ENCODE measurements at places on chromosomes 13 and 19. TPM values are rescaled to one million over a fixed set of nuclear protein-coding genes. Genes with fewer than 3 reads are reported as not detected.
A peak's percentile ranks its signal among the peaks of the same experiment; 100 is the strongest.

The ZNF681 gene
- 2.2 TPM for total RNA-seq

The MYH14 gene
- 11.1 TPM for total RNA-seq

- H3K36me3 ChIP-seq, result no peaks in the 10 kb centered on the region
- H3K27me3 ChIP-seq, result no peaks in the 10 kb centered on the region
- peak within 1 kb of the TSS; percentile 30 for H3K27ac ChIP-seq
- no peak for DNase-seq
Measured at GRCh38 chr13:46387064-46387851, at the start of gene RUBCNL. RUBCNL (minus strand) TSS chr13:46387252; CDS start chr13:46372475, 14,777 bp downstream.

DNA sequence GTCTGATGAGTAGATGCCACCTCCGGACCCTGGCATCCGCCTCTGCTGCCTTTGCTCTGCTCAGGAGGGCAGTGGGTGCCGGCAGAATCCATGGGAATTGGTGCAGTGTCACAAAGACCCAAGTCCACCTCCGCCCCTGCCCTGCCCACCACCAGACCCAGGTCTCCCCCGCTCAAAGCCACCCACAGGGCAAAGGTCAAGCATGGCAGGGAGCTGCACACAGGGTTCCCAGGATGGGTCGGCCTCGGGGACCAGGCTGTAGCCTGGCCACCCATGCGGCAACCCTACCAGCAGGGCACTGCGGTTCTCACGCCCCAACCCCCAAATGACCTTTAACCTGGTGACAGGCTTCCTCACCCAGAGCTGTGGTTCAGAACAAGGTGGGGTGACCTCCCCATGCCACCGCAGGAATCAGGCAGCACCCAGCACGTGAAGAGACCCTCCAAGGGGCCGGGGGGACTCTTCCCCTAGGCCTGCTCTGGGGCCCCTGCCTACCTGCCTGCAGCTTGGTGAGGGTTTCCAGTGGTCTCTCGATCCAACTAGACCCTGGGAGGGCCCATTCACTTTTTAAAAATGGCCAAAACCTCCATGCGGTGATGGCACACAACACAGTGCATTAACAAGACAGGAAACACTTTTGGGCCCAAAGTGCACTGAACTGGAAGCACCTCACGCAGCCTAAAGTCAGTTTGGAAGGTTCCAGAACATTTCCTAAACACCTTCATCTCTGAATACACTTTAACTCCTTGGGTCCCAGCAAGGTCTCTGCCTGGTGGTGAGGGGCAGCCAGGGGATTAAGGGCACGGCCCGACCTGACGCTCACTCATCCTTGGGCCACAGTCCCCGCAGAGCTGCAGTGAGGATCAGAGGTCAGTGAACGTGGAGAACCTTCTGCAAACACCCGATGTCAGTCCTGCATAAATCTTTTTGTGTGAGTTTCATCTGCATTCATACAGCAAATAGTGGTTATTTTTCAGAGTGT is 11.0 kb downstream of the GAS6 start:
- H3K4me3 ChIP-seq, result no peak overlapping the region
- no peaks in the 10 kb centered on the region for H3K36me3 ChIP-seq
- no peak for DNase-seq
- H3K27ac ChIP-seq, result peak overlapping the region; percentile 7

DNA sequence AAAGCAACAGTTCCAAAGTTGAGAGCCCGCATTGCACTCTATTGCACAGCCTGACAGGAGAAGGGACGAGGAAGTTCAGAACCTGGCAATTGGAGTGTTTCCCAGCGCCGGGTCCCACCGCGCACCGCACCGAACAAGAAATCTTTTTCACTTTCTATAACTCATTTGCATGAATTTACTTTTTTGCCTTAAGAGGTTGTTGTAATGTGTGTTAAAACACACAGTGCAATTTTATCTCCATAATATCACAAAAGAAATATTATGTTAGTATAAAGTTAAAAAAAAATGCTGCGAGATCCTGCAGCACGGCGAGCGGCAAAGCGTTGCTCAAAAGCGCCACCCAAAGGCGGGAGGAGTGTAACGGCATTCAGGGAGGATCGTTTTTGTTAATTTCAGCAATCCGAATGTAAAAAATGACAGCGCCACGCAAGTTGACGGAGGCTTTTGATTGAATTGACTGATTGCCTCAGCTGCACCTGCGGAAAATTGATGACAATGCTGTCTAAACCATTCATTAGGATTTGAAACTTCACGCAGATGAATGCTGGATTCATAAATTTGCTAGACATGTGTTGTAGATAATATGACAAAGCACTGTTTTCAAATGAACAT is 303.6 kb upstream of the ZNF507 start:
- peaks cover 7% of the 10 kb centered on the region for H3K27me3 ChIP-seq
- no peak for DNase-seq
- no peak overlapping the region for H3K27ac ChIP-seq
- no peaks in the 10 kb centered on the region for H3K4me1 ChIP-seq
- no peak overlapping the region for H3K4me3 ChIP-seq

GRCh38 chr13:113565526-113566226 is 18.9 kb upstream of the TFDP1 start:
- no peak overlapping the region for H3K4me3 ChIP-seq
- H3K4me1 ChIP-seq, result peaks cover 5% of the 10 kb centered on the region
- H3K27ac ChIP-seq, result no peak overlapping the region
- H3K27me3 ChIP-seq, result no peaks in the 10 kb centered on the region

The NCAN gene
- not detected for total RNA-seq

The TLE6 gene
- 5.3 TPM for total RNA-seq

- peak overlapping the region; percentile 26 for H3K4me3 ChIP-seq
- no peak for DNase-seq
- H3K36me3 ChIP-seq, result no peaks in the 10 kb centered on the region
- no peak overlapping the region for H3K27ac ChIP-seq
- no peaks in the 10 kb centered on the region for H3K27me3 ChIP-seq
- H3K4me1 ChIP-seq, result peaks cover 25% of the 10 kb centered on the region
Measured at GRCh38 chr13:99228737-99229691, 28.4 kb downstream of the UBAC2 start.

DNA sequence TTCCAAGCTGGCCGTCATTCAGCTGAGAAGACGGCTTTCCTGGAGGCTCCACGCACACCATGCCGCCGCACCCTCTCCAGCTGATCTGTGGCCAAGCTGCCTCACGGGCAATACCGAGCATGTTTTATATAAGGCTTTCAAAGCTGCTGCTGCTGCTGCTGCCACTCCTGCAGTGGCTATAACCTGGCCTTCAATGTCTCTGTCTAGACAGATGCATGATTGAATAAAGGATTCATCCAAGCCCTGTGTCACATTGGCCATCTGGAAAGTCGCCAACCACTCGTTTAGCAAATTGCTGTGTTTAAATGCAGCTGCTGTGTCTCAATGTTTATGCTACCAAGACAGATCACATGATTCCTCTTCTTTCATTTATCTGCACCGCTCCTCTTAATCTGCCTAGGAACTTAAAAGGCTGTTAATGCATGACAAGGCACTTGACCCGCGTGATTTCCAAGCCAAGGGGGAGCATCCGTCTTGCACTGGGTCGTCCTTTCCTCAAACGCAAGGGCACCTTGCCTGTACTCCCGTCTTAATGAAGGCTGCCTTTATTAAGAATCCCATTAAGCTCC is 114.3 kb downstream of the TEX26 start:
- no peak overlapping the region for H3K4me3 ChIP-seq
- H3K27me3 ChIP-seq, result no peaks in the 10 kb centered on the region
- H3K27ac ChIP-seq, result no peak overlapping the region
- DNase-seq, result no peak
- H3K36me3 ChIP-seq, result no peaks in the 10 kb centered on the region

The SLC8A2 gene
- total RNA-seq, result 0.28 TPM

GRCh38 chr13:114258589-114258988 is 22.8 kb upstream of the UPF3A start:
- no peaks in the 10 kb centered on the region for H3K4me1 ChIP-seq
- no peak overlapping the region for H3K4me3 ChIP-seq

- no peak for DNase-seq
- H3K27ac ChIP-seq, result no peak overlapping the region
- no peaks in the 10 kb centered on the region for H3K27me3 ChIP-seq
- no peaks in the 10 kb centered on the region for H3K4me1 ChIP-seq
- H3K4me3 ChIP-seq, result no peak overlapping the region
Measured at GRCh38 chr13:77034881-77035280, 7.9 kb upstream of the FBXL3 start.

- no peaks in the 10 kb centered on the region for H3K36me3 ChIP-seq
- H3K27ac ChIP-seq, result no peak overlapping the region
- peak overlapping the region; percentile 77 for H3K4me3 ChIP-seq
- peaks cover 5% of the 10 kb centered on the region for H3K4me1 ChIP-seq
Measured at GRCh38 chr13:77477299-77477848, 58.1 kb upstream of the SCEL start.

- H3K4me1 ChIP-seq, result no peaks in the 10 kb centered on the region
- no peak overlapping the region for H3K27ac ChIP-seq
- no peaks in the 10 kb centered on the region for H3K36me3 ChIP-seq
- H3K27me3 ChIP-seq, result no peaks in the 10 kb centered on the region
- no peak overlapping the region for H3K4me3 ChIP-seq
Measured at GRCh38 chr13:114229506-114229905, 5.2 kb upstream of the CDC16 start.

The TEAD2 gene
- total RNA-seq, result 26.4 TPM

DNA sequence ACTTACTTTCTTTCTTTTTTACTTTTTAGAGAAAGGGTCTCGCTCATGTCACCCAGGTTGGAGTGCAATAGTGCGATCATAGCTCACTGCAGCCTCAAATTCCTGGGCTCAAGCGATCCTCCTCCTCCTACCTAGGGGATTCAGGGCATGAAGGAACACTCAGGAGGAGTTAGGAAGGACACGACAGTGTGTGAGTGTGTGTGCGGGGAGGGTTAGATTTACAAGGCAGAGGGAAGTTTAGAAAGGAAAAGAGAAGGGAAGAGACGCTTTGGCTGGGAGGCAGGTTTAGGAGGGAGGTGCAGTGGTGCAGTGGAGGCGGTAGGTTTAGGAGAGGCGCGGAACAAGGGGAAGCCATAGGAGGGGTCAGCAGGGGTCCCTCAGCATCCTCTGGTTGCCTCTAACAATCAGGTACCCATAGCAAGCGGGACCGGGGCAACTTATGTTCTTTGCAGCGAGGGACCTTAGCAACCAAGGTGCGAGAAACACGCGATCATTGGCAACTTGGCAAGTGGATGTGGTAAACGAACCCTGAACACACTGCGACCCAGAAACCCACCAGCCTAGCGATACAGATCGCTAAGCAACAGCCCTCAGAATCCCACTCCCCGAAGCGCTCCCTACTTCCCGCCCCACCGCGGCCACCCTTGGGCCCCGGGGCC is 501 bp downstream of the SIRT2 start:
- peaks cover 33% of the 10 kb centered on the region for H3K4me1 ChIP-seq
- H3K27ac ChIP-seq, result peak overlapping the region; percentile 79
- no peaks in the 10 kb centered on the region for H3K36me3 ChIP-seq
- H3K4me3 ChIP-seq, result peak overlapping the region; percentile 75
- H3K27me3 ChIP-seq, result no peaks in the 10 kb centered on the region

The STARD13 gene
- total RNA-seq, result 47.1 TPM

The MUC16 gene
- total RNA-seq, result under 0.01 TPM

DNA sequence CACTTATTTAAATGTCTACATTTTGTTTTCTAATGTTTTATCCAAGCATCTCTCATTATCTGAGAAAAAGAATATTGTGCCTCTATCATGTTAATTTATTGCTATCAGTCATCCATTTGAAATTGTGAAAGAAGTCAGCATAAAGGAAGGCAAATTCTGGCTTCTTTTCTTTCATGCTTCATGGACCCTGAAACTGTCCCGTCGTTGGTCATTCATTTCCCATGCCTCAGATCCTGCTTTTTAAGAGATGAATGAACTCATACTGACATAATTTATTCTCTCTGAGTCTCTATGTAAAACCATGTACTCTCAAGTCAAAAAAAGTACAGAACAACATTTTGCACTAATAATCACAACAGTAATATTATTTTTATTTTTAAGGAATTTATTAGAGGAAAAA is 2512.0 kb downstream of the PCDH9 start:
- no peaks in the 10 kb centered on the region for H3K4me1 ChIP-seq
- no peaks in the 10 kb centered on the region for H3K36me3 ChIP-seq
- no peak for DNase-seq
- H3K27me3 ChIP-seq, result no peaks in the 10 kb centered on the region

GRCh38 chr13:33994198-33994597 is 176.2 kb downstream of the RFC3 start:
- H3K4me3 ChIP-seq, result no peak overlapping the region
- H3K27ac ChIP-seq, result no peak overlapping the region
- H3K4me1 ChIP-seq, result no peaks in the 10 kb centered on the region
- no peaks in the 10 kb centered on the region for H3K27me3 ChIP-seq

DNA sequence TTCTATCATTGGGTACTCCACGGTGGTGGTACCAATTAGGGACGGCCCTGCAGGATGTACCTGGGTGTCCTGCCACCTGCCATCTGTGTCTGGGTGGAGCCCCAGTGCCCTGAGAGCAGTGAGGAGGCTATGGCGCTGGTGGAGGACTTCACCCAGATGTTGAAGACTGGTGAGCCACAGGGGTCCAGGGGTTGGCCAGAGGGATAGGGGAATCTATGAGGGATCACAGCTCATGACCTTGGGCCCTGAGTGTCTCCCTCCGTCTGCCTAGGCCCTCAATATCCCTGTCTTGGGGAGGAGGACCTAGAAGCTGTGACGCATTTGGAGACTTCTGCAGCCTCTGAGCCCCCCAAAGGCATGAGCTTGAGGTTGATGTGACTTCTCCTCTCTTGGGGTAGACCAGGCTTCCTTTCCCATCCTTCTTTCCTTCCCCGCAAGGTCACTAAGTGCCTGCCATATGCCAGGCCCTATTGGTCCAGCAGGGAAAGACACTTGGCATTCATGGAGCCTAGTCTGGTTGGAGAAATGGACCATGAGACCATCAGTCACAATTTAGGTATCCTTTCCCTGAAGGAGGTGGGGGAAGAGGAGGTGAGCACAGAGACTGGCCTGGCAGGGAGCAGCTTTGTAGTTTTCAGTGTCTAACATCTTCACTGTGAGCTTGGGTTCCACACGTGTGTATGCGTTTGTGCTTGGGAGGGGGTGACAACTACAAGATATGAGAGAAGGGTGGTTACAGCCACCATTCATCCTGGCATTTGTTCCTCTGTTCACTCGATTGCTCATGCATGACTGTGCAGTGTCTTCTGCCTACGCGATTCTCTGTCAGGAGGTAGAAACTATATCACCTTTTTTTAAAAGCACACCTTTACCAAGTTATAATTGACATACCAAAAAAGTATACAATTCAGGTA is 5.1 kb upstream of the MZF1 start:
- no peaks in the 10 kb centered on the region for H3K27me3 ChIP-seq
- H3K4me3 ChIP-seq, result no peak overlapping the region
- H3K27ac ChIP-seq, result no peak overlapping the region
- peaks cover 12% of the 10 kb centered on the region for H3K4me1 ChIP-seq
- H3K36me3 ChIP-seq, result peaks cover 7% of the 10 kb centered on the region
- DNase-seq, result no peak

The PRODH2 gene
- not detected for total RNA-seq

DNA sequence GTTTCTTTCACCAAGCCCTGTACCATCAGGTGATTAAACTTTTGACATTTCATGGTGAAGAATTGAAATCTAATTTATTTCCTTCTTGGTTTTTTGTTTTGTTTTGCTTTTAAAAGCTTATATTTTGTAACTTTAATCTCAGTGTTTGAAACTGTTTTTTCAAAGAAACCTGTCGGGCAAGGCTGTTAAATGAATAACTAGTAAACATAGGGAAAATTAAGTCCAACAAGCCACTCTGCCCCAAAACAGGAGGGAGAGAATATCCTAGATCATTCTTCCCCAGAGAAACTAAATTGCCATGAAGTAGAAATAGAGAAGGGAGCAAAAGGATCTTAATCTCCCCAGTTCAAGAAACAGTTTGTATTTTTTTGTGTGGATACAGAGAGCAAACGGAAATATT is 98.2 kb downstream of the FREM2 start:
- no peak overlapping the region for H3K27ac ChIP-seq
- no peaks in the 10 kb centered on the region for H3K27me3 ChIP-seq
- H3K36me3 ChIP-seq, result no peaks in the 10 kb centered on the region

Measured in thoracic aorta (tissue), 2 donors.